ENCODE measurements at places on chromosomes 12 and 14.
A peak's percentile ranks its signal among the peaks of the same experiment; 100 is the strongest.

GRCh38 chr14:90452366-90452765 is 55.5 kb downstream of the CALM1 start:
- no peak for DNase-seq

DNA sequence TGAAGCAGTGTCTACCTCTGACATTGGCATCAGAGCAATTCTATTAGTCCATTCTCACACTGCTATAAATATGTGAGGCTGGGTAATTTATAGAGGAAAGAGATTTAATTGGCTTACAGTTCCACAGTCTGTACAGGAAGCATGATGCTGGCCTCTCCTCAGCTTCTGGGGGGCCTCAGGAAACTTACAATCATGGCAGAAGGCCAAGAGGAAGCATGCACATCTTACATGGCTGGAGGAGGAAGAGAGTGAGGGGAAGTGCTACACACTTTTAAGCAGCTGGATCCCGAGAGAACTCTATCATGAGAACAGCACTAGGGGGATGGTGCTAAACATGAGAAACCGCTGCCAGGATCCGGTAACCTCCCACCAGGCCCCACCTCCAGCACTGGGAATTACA is 25.7 kb upstream of the SEL1L start:
- no peak for DNase-seq

DNA sequence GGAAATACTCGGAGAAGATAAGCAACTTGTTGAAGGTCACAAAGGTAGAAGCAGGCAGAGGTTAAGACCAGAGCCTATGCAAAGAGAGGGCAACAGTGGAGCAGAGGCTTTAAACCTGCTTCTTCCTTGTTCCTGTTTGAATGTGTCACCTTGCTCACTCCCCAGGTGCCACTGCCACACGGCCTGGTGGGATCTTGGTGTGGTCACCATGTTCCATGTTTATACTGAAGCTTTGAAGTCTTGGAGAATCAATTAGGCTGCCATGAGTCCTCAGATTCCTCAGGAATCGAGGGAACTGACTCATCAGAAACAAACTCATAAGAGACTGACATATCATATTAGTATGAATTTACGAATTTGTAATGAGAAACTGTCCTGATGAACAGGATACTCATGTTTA is 46.8 kb downstream of the IQSEC3 start:
- DNase-seq, result peak; percentile 33

DNA sequence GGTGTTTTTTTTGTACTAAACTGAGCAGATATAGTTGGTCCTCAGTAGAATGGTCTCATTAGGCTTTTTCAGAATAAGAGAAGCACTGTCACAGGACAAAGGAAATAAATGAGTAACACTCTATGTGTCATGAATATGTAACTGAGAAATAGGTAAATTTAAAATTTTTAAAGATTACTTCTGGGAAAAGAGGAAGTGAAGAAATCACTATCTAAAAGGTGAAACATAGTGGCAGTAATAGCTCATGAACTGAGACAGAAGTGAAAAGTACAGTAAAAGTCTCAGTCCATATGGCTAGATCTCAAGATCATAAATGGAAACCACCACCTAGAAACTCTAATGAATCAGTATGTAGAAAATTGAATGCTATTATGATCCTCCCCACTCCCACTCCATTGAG is 89.3 kb upstream of the TTC7B start:
- no peak for DNase-seq

DNA sequence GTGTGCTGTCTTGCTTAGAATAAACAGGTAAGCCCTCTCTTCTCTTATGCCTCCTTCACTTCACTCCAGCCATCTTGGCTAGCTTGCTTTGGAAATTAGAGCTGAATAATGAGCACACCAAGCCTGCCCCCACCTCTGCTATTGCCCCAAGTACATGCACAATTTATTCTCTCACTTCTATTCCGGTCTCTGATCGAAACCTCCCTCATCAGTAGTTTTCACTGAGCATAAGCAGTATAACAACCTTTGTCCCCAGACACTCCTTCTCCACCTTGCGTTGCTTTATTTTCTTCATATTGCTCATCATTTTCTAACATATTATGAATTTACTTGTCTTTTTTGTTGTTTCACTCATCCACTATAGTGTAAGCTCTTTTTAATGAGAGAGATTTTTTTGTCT is 253.4 kb downstream of the GXYLT1 start:
- DNase-seq, result no peak

- DNase-seq, result no peak
Observed at GRCh38 chr14:104099096-104100041, 13.9 kb downstream of the ASPG start.

DNA sequence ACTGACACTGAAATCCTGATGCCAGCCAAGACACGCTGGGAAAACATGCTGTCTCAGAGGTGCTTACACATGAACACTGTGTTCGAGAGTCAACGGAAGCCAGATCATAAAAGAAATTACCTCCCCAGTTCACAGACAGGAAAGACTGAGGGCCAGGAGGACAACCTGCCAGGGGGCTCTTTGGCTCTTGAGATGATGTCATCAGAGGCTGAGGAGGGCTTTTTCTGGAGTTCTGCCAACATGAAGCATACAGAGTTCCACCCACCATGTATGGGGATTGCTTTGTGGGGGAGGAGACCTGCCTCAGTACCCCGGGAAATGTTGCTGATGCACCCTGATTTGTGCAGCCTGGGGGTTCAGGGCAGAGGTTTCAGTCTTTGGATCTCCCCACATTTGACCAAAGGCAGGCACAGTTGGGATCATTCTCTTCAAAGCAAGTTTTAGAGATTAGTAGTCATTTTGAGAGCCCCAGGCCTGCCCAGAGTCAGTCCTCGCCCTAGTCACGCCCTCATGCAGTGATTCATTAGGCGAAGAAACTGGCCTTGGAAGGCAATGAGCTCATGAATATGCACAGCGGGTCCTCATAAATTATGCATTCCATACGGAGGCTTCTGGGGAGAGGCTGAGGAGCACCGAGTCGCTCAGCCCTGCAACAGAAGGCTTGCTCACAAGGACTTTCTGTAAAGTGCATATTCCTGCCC is 34.9 kb upstream of the EML1 start:
- DNase-seq, result no peak

DNA sequence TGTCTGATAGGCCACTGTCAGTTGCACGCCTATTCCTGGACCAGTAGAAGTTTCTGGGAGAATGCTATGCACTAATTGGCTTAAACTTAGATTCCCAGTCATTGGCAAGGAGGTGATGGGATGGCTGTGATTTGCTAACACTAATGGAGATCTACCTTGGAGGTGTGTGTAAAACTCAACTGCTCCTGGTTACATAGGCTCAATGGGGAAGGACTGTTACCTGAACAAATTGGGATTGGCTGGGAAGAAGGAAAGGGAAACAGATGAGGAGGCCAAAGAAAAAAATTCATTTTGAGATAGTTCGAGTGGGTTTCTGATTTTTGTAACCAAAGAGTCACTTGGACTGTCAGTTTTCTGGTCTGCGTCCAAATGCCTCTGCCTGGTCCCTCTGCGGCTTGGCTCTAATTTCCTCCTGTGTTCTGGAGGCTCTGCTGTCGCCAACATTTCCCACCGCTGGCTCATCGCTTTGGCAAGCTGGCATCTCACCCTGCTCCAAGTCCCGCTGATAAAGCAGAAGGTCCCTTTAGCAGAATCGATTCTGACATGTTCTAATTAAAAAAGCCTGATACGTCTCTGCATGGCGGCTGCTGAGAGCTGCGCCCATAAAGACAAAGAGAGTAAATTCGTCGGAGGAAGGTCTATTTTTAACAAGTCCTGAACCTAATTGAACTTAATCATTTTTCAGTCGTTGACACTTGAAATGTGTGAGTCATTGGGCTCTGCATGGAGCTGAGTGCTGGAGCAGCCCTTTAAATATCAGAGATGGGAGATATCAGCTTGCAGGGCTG is 2.0 kb upstream of the CCDC63 start:
- no peak for DNase-seq

GRCh38 chr14:42277840-42278239 is 671.2 kb downstream of the LRFN5 start:
- DNase-seq, result no peak

DNA sequence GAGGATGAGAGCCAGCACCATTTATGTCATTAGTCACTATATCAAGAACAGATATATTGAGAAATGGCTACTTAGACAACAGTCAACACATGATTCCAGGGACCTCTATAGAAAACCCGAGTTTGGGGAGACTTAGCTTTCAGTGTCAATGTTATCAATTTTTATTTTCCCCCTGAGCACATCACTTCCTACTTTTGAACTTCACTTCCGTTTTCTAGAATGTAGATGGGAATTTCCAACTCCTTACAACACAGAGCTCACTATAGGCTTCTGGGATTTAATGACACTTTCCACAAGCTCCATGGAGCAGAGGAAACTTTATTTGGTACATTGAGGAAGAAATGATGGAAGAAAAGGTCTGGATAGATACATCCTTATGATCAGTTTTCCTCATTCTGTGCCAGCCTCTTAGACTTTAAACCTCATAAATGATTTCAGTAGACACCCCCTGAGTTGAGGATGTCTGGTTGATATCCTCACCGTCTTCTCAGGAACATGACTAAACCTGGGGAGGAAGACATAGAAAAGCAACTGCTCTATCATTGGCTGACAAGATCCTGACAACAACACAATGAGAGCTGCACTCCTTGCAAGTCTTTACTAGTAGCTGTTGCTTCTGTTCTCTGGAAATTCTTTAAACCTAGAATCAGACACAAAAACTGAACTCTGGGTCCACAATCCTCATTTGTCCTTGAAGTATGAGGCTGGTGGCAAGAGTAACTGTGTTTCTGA is 449.4 kb upstream of the OR4E1 start:
- no peak for DNase-seq

DNA sequence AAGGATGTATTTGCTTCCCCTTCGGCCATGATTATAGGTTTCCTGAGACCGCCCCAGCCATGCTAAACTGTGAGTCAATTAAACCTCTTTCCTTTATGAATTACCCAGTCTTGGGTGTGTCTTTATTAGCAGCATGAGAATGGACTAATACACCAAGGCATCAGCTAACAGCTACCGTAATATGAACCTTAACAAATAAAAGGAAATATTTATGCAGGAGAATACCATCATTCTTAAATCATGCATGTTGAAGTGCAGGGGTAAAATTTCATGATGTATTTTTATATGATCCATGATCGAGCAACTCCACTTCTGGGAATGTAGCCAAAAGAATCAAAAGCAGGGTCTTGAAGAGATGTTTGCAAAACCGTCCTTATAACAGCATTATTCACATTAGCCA is 379.0 kb downstream of the NPAS3 start:
- DNase-seq, result no peak

GRCh38 chr12:92593734-92594402 is 108.9 kb upstream of the PLEKHG7 start:
- DNase-seq, result no peak

DNA sequence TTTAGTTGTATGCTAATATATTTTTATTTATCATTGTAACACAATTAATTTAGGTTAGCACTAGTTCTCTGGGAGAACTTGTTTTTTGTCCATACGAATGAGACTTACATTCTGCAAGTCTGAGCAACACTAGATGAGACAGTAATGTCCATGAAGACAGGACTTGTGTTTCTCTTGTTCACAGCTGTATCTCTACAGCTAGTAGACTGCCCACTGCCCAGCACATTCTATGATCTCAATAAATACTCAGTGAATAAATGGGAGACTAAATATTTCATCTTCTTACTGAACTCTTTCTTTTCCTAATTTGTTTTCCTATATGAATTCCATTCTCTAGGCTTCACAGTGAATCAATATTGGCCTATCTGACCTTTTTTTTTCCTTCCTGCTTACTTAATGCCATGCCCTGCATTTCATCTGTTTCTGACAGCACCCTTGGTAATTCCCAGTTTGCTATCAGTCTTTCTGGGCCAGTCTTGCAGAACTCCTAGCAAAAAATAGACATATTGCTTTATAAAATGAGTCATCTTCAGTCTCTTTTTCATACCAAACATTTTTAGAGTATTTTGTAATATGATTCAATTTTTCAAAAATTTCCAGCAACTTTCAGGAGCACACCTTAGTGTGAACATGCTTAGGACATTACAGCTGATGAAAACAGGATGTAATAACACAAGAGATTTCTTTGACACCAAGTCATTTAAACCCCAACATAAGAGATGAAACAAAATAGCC is 185.5 kb upstream of the ATP2B1 start:
- DNase-seq, result no peak

DNA sequence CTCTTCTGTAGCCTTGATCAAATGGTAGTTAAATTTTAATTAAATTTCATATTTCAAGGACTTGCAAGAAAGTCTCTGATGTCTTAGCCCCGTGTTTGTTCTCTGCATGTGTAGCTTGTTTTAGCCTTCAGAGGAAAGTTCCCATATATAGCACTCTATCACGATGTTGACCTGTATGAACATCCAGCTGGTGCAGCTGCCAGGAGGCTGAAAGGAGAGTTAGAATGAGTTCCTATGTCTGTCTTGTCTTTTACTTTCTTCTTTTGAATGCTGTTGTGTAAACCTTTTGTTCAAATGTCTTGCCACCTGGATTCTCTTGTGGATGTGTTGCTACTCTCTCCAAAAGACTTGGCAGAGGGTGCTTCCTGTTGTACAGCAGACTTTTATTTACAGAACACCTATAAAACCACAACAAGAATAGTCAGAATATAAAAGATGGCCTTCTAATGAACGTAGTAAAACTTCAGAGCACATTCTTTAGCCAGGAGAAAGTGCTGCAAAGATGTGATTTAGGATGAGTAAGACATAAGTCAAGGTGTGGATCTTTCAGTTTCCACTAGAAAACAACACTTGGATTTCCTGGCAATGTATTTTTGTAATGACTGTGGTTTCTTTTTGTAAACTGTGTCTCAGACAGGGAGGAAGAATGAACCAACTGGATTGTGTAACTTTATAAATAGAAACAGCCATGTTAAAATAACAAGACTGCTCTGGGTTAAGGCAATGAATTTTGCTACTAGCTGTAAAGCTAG is 17.2 kb downstream of the NAV3 start:
- peak; percentile 59 for DNase-seq

DNA sequence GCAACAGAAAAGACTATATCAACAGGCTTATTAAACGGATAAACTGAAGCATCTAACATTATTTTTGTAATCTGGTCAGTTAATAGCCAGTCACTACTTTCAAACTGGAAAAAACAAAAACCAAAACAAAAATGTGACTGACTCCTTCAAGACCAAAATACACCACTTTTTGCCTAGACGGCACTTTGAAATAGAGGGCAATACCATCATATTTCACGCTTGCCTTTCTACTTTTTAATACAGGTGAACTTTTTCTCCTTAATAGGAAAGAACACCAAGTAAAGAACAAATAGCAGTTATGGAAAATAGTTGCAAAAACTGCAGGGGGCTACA is 550 bp upstream of the NUP107 start:
- no peak for DNase-seq

DNA sequence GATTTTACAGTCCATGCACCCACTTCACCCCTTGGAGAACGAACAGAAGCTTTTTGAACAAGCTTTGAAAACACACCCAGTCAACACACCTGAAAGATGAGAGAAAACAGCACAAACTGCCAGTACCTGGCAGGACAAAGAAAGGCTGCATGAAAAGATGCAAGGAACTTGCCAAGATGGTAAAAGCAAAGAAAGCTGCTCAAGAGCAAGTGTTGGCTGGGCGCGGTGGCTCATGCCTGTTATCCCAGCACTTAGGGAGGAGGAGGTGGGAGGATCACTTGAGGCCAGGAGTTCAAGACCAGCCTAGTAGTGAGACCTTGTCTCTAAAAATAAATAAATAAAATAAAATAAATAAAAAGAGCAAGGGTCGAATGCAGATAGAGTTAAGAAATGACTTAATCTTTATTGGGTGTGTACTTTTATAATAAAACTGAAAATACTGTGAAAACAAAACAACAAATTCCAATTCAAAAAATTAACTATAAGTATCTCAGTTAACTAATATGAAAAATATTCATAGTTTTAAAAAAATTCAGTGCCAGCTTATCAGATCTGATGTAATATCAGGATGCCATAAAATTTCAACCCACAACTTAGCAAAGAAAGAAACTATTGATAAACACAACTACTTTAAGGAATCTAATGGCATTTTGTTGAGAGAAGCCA is 59.2 kb downstream of the HECTD4 start:
- no peak for DNase-seq
